ENCODE measurements at places on chromosomes 13 and 19. TPM values are rescaled to one million over a fixed set of nuclear protein-coding genes. Genes with fewer than 3 reads are reported as not detected.

DNA sequence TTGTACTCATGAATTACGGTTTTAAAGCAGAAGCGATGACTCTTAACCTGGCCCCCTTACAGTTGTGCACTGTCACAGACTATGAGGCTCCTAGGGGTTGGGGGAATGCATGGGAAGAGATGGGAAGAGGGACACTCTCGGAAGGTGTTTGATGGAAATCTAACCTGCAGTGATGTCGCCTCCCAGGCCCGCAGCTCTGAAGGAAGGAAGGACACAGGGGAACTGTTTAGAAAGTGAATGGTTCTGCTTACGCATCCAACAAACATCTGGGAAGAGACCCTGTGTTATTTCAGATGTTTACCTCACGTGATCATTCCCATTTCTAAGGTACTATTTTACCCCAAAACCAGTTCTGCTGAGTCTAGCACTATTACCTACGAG is 48.0 kb upstream of the SLC7A9 start:
- H3K27ac ChIP-seq, result no peak overlapping the region
- no peak for DNase-seq
- H3K27me3 ChIP-seq, result no peaks in the 10 kb centered on the region
- H3K4me1 ChIP-seq, result no peaks in the 10 kb centered on the region

Gene PLPP2
- 156 TPM for total RNA-seq

GRCh38 chr19:12865746-12866415 is 15.4 kb downstream of the DNASE2 start:
- DNase-seq, result no peak
- peaks cover 9% of the 10 kb centered on the region for H3K4me1 ChIP-seq
- no peaks in the 10 kb centered on the region for H3K36me3 ChIP-seq
- no peak overlapping the region for H3K27ac ChIP-seq

DNA sequence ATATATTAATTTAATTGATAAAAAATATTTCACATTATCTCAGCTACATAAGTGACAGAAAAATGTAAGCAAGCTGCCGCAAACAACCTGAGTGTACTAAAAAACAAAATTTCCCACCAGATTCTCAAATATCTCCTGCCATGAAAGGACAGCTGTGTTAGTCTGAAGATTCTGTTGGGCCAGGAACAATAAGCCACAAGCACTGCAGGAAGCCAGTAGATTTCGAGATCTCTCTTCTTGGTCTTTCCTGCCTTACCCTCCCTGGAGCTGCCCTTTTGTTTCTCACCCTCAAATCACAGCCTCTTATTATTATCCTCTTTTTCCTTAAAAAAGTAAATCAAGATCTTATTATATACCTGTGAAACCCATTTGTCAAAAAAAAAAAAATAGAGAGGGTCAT is 165.6 kb downstream of the EFNB2 start:
- no peaks in the 10 kb centered on the region for H3K36me3 ChIP-seq
- H3K4me1 ChIP-seq, result no peaks in the 10 kb centered on the region
- no peak overlapping the region for H3K27ac ChIP-seq
- DNase-seq, result no peak

Gene MAB21L1
- 3.7 TPM for total RNA-seq

DNA sequence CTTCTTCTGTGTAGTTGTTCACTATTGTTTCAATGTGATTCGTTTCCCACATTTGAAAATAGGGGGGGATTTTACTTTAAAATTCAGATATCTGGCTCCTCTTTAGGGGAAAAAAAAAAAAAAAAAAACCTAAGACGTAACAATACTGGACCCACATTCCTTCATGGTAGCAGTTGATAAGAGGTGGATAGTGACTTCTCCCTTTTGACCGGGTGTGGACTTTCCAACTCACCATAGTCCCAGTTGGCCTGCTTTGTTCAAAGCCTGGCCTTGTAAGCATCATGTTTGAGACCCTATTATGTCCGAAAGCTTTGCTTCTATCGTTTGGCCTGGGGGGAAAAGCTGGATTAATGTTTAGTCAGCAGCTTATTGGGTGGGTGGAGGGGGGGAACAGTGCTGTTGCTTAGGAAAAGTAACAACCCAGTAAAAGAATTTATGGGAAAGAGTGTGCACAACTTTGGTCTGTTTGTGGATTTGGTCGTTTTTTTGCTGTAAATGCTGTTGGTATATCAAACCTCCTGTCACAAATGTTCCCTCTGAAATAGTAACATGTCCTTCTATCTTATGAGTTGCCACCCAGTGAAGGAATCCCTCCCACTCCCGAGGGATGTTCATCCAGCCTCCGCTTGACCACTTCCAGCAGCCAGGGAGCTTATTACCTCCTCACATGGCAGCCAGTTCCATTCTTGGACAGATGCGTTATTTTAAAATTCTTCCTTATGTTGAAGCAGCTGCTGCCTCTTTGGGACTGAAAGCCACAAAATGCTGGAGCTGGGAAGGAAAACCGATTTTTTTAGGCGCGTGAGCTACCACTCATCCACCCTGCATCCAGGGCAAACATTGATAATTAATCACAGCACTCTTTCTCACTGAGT is 10.4 kb downstream of the SAMD4B start:
- H3K36me3 ChIP-seq, result no peaks in the 10 kb centered on the region
- H3K27ac ChIP-seq, result no peak overlapping the region
- H3K27me3 ChIP-seq, result no peaks in the 10 kb centered on the region
- no peak overlapping the region for H3K4me3 ChIP-seq
- DNase-seq, result no peak
- H3K4me1 ChIP-seq, result peaks cover 7% of the 10 kb centered on the region

- no peak overlapping the region for H3K4me3 ChIP-seq
- no peaks in the 10 kb centered on the region for H3K4me1 ChIP-seq
- H3K27me3 ChIP-seq, result no peaks in the 10 kb centered on the region
Observed at GRCh38 chr13:73201626-73202025, 142.8 kb downstream of the KLF5 start.

GRCh38 chr13:73065665-73066340 is 7.0 kb downstream of the KLF5 start:
- H3K27ac ChIP-seq, result peak overlapping the region; percentile 81
- H3K4me3 ChIP-seq, result peak overlapping the region; percentile 97
- no peaks in the 10 kb centered on the region for H3K27me3 ChIP-seq
- DNase-seq, result peak; percentile 49

DNA sequence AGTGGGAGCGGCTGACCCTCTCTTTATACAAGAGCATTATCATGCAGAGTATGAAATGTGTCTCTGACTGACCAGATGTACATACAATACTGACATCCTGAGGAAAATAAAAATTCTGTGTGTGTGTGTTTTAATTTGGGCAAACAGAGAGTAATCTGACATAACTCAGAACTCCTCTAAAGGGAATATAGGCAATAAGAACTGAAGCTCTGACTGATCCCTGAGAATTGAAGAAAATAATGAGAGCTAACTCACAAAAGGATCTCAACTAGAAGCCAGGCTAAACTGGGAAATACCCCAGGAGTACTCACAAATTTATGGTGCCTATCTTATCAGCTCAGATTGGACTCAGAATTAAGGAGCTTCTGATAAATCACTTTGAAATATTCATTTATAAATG is 539.9 kb downstream of the OLFM4 start:
- no peaks in the 10 kb centered on the region for H3K4me1 ChIP-seq
- no peak for DNase-seq
- no peak overlapping the region for H3K27ac ChIP-seq
- H3K27me3 ChIP-seq, result no peaks in the 10 kb centered on the region
- H3K36me3 ChIP-seq, result no peaks in the 10 kb centered on the region
- H3K4me3 ChIP-seq, result no peak overlapping the region

Gene CYP2F1
- not detected for total RNA-seq

DNA sequence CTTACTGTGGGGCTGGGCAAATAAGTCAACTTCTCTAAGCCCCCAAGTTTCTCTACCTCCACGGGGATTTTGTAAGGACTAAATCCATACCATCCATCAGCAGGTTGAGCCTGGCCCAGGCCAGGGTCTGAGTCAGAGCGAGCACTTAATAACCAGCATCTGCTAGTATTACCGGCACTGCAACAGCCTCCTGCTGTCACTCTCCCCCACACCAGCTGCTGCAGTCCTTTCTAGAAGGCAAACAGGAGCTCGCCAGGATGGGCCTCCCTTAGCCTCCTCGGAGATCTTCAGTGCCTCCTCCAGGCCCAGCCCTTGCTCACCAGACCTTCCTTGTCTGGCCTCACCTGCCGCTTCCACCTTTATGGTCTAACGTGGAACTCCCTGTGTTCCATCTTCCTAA is 3.2 kb downstream of the NAPA start:
- peaks cover 43% of the 10 kb centered on the region for H3K4me1 ChIP-seq
- no peak for DNase-seq
- H3K27ac ChIP-seq, result peak overlapping the region; percentile 99
- H3K36me3 ChIP-seq, result no peaks in the 10 kb centered on the region
- no peaks in the 10 kb centered on the region for H3K27me3 ChIP-seq

DNA sequence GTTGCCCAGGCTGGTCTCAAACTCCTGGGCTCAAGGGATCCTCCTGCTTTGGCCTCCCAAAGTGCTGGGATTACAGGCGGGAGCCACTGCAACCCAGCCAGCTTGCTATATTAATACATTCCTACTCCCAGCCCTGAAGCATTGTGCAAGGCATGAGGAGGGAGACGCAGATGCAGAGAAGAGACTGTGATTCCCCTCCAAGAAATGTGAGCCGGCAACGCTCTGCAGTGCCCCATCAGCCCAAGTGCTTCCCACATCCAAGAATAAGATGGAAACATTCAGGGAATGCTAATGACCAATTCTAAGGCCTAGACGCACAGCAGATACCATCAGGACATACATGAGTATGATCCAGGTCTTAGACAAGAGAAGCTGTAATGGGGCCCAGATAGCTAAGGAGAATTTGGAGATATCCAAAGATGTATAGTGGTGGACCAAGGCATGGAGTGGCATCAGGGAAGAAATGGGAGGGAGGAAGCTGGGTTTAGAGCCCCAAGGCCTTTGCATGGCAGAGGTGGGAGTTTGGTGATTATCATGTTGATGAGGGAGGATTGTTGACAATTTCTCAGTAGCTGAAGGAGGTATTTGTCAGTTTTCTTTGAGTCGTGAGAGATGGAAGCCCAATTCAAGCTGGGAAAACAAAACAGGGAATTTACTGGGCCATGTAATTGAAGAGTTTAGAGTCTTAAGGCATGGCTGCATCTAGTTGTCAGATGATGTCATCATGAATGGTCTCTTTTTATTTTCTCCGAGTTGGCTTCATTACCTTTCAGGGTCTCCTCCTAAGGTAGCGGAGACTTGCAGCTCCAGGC is 2.9 kb downstream of the PPM1N start:
- H3K4me1 ChIP-seq, result peaks cover 15% of the 10 kb centered on the region
- peaks cover 27% of the 10 kb centered on the region for H3K27me3 ChIP-seq
- DNase-seq, result no peak
- H3K27ac ChIP-seq, result no peak overlapping the region

DNA sequence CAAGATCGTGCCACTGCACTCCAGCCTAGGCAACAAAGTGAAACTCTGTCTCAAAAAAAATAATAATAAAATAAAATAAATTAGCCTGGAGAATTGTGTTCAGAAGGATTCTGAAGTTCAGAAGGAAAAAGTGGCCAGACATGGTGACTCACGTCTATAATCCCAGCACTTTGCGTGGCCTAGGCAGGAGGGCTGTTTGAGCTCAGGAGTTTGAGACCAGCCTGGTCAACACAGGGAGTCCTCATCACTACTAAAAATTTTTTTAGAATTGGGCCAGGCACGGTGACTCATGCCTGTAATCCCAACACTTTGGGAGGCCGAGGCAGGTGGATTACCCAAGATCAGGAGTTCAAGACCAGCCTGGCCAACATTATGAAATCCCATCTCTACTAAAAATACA is 6.0 kb downstream of the RDH8 start:
- peaks cover 9% of the 10 kb centered on the region for H3K27me3 ChIP-seq
- no peak overlapping the region for H3K27ac ChIP-seq
- no peak for DNase-seq
- no peak overlapping the region for H3K4me3 ChIP-seq
- H3K36me3 ChIP-seq, result no peaks in the 10 kb centered on the region

Gene XAB2
- 123 TPM for total RNA-seq

DNA sequence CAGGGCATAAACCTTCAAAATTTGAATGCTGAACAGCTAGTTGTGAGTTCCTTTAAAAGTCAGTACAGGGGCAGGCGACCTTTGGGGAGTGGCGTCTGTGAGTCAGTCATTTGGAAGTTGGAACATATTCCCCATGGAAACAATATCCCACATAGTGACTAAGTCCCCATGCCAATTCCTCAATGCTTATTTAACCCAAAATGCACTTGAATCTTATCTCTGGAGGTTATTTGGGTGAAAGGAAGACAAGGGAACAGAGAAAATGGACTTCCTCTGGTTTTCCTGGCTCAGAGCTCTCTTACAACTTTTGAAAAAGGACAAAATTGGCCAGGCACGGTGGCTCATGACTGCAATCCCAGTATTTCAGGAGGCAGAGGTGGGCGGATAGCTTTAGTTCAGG is 479.2 kb upstream of the NBEA start:
- no peak for DNase-seq
- no peaks in the 10 kb centered on the region for H3K27me3 ChIP-seq
- no peaks in the 10 kb centered on the region for H3K36me3 ChIP-seq
- no peak overlapping the region for H3K4me3 ChIP-seq

GRCh38 chr13:50843257-50844083 is at the start of gene DLEU7:
Gene DLEU7 (minus strand): TSS chr13:50843692. CDS start chr13:50843646, 46 bp downstream.
- H3K27me3 ChIP-seq, result peaks cover 18% of the 10 kb centered on the region
- H3K4me3 ChIP-seq, result peak within 1 kb of the TSS; percentile 22
- no peaks in the 10 kb centered on the region for H3K4me1 ChIP-seq
- DNase-seq, result no peak
- no peak within 1 kb of the TSS for H3K27ac ChIP-seq

GRCh38 chr13:113491418-113491883 is 940 bp upstream of the DCUN1D2 start:
- DNase-seq, result peak; percentile 33
- H3K36me3 ChIP-seq, result peaks cover 11% of the 10 kb centered on the region
- peak overlapping the region; percentile 93 for H3K27ac ChIP-seq
- H3K4me1 ChIP-seq, result peaks cover 46% of the 10 kb centered on the region
- H3K27me3 ChIP-seq, result no peaks in the 10 kb centered on the region

DNA sequence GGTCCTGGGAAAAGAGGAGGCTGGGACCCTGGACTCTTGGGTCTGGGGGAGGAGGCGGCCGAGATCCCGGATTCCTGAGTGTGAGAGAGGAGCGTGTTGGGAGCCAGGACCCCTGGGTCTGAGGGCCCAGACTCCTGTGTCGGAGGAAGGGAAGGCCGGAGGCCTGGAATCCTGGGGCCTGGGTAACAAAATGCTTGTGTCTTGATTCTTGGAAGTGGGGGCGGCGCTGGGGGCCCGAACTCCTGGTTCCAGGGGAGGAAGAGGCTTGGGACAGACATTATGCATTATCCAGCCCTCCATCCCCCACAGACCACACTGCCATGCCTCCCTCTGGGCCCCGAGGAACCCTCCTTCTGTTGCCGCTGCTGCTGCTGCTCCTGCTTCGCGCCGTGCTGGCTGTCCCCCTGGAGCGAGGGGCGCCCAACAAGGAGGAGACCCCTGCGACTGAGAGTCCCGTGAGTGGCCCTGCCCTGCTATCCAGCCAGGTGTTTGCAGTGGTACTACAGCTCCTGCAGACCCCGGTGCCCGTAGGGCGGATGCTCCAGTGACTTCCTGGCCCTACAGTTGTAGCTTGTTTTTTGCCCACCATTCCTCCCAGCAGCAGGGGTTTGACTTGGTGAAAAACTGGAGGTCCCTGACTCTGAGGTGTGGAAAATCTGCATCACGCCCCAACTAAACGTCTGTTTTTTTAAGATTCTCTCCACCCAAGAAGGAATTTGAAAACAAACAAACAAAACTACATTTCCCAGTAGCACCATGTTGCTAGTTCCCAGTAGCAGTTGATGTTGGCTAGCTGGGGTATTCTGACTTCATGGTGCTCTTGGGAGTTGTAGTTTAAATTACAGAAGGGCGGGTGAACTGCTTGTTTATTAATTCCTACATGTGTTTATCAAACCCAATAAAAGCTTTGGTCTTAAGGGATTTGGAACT is 630 bp downstream of the NUCB1 start:
- no peak for DNase-seq
- H3K27me3 ChIP-seq, result no peaks in the 10 kb centered on the region
- H3K27ac ChIP-seq, result peak overlapping the region; percentile 91
- H3K4me1 ChIP-seq, result peaks cover 23% of the 10 kb centered on the region

Gene SHISA7
- total RNA-seq, result not detected

Measured in transverse colon (tissue), 4 donors.